ENCODE measurements at places on chromosomes 3 and 15.

- DNase-seq = no peak
Observed at GRCh38 chr3:59970376-59970775, 920.6 kb upstream of the CFAP20DC start.

GRCh38 chr15:75138016-75138999, 63.4 kb upstream of the C15orf39 start:
- no peak for DNase-seq

DNA sequence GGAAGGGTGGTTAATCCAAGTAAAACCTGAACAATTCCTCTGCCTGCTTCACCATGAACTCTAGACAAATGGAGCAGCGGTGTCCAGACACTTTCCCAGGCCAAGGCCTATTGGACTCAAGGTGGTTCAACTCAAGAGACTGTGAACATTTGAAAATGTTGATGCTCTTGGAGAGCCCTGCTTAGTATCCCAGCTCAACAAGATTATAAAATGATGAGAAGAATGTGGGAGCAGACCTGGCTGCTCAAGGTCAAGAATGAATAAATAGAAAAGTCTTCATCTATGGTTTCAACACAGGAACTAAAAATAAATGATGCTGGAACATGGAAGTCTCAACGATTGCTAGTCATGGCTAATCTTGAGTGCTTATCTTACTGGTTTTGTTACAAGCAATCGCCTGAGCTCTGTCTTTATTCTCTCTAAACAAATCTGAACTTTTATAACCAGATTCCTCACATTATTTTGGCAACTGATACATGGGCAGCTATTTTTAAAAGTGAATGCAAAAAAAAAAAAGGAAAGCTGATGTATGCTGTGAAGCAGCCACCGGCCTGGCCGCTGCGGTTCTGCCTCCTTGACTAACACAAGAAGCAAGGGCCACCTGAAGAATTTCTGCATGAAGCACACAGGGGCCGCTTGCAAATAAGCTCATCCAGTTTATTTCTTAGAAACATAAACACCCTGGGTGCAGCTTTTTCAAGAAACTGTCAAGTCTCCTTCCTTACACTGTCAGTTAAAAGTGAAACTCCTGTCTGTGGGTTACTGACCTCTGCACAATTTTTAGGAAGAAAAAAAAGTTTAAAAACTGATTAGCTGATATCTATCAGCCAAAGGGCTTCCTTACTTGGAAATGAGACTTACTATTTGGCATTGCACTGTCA, 120.1 kb upstream of the ARHGEF3 start:
- DNase-seq = no peak

- no peak for DNase-seq
Observed at GRCh38 chr15:98764291-98764690, 116.0 kb downstream of the IGF1R start.

- no peak for DNase-seq
Observed at GRCh38 chr15:61731099-61731498, 329.1 kb downstream of the VPS13C start.

DNA sequence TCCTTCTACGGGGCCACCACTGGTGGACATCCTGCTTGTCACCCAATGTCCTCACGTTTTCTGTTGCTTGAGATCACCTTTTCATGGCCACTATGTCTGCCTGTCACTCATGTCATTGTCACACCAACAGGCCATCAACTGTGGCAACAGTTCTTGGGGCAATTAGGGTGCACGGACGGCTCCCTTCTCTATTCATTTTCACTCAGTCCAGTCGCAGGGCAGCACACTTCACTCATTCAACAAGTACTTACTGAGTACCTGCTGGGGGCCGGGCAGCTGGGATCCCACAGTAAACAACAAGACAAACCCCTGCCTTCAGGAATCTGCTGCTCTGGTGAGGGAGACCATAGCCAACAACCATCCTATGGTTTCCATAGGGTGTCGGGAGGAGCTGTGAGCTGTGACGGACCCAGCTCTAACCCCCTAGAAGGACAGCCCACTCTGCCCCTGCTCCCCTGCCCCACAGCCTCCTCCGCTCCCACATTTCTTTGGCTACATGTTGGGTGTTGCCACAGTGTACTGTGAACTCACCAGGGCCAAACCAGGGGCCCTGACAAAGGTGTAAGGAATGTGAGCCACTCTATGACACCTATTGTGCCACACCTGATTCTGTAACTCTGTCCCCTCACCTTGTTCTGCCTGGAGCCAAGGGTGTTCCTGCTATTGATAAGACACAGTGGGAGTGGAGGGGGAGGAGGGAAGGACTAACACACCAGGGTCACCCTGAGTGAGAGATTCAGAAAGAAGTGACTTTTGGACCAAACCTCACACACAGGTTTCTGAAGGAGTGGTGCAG, 1.9 kb downstream of the VILL start:
- no peak for DNase-seq

DNA sequence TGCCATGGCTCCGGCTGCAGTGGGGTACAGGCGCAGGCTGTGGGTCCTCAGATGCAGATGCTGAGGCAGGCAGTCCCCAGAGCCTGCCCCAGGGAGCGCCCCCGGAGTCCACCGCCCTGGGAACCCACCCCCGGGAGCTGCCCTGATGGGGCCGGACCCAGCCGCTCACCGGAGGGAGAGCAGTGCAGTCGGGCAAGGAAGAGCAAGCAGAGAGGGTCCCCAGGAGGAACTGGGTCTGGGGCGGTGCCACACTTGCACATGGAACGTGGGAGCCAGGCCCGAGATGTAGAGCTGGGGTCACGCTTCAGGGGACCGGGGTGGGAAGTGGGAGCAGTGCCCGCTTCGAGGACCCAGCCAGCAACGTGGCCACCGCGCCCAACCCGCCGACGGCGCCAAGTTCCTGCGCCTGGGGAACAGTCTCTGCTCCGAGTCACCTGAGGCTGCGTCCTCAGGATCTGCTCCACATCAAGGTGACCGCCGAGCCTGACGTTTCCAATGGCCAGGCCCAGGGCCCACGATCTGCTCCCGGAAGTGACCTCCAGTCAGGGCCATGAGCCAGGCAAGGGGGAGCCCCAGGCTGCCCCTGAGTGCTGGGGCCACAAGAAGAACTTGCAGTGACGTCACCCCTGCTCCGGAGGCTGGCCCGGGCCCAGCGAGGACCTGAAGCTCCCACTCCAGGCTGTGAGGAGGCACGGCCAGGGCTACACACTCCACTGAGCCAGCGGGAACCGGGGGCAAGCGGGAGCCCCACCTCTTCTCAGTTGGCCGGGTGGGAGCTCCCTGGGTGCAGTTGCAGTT, 27.0 kb upstream of the TFG start:
- DNase-seq = no peak

DNA sequence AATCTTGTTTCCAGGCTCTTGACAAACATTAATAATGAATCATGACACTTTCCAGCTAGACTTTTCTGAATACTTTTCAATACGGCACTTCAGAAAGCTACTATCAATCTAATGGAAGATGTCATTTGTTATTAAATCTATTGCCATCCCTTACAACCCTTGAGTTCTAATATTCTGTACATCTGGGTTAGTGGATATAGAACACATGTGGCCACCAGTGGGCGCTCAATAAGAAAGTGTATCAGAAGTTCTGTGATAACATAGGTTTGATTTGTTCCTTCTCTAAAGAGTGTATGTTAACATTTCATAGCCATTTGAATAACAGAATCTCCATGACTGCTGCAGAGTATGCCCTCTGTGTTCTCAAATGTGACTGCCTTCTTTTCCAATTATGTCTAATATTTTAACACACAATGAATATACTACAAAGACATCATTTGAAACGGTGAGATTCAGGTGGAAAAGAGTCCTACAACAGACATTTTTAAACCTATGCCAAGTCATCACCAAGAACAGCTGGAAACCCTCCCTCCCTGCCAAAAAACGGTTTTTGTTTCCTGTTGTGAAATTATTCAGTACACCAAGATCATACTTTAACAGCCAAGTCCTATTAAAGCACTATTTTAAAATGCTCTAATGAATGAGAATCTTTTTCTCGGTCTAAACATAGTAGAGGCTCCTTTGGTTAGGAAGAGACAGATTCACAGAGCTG, 22.2 kb downstream of the ALDH1A2 start:
- DNase-seq = no peak

DNA sequence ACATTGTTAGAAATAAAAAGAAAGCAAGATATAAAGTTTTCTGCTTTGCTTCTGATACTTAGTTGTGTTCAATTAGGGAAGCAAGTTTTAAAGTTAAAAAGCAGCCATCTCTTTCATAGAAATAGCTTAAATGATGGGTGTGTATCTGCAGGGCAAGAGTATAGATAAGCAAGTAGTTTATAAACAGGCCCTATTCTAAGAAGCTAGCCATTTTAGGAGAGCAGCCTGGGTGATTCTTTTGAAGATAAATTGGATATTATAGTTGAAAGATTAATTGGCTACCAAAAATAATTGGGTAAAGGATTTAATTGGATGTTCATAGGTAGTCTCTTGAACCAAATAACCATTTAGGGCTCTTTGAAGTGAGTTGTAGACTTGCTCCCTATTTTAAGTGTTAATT, 5.6 kb downstream of the EIF3J start:
- no peak for DNase-seq

DNA sequence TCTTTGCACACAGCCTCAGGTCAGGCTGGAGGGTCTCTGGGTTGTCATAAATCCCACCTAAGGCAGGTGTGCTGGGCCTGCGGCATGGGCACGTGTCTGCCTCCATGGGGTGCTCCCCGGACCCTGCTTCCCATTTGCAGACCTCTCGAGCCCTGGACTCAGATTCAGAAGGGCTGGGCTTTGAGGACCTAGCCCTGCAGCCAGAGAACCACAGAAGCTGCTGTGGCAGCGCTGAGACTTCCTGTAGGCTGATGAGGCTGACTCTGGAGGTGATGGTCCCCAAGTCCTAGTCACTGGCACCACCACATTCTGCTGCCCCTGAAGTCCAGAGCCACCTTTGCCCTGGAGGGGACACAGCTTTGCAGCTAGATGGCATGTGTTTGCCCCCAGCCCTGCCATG, 156.4 kb downstream of the LRRC28 start:
- no peak for DNase-seq

DNA sequence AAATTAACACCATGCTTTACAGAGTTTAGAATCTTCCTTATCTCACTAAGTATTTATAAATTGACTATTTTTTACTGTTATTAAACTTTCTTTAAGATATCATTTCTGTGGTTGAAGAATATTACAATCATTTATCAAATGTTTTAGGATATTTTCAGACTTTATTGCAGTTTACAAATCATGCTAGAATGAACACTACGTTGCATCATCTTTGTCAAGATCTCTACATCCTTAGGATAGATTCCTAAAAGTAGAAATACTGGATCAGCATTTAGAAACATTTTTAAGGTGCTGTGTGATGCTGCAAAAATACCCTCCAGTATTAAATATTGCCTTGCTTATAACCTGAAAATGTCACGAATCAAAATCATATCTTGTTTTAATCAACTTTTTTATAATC, 2.5 kb upstream of the PLD1 start:
- no peak for DNase-seq

DNA sequence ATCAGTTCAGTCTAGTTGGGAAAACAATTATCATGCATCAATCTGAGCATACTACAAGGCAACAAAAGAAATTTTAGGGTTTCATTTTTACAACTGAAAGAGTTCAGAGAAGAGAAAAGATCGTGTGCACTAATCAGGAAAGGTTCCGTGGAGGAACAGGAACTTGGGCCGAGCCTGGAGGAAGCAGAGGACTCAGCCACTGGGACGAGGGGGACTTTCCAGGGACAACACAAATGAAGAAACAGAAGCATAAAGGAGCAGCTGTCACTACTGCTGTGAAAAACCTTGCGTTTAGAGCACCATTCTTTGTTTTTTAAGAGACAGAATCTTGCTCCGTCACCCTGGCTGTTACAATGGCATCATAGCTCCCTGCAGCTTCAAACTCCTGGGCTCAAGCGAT, 60.5 kb downstream of the MYO1E start:
- DNase-seq = no peak

GRCh38 chr15:45871121-45871855, 236.5 kb downstream of the SQOR start:
- no peak for DNase-seq

- no peak for DNase-seq
Observed at GRCh38 chr15:74989527-74989926, 5.8 kb upstream of the SCAMP5 start.

DNA sequence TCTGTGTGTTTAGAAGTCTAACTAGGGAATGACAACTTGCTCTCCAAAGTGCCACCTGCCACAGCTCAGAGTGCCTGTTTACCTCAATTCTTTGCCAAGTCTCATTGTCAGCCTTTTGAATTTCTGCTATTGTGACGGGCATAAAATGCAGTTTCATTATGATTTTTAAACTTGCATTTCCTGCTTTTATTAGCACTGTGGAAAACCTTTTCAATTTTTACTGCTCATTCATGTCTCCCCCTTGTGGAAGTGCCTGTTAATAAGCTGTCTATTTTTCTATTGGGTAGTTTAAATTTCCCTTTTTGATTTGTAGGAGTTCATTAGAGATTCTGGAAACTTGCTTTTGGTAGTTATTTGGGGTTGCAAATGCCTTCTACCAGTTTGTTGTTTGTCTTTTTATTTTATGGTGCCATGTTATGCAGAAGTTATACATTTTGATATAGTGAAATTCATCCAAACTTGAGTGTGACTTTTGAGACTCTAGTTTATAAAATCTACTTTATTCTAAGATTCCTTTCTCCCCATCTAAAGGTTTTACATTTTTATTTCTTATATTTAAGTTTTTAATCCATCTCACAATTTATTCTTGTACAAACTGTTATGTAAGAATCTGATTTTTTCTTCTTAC, 53.9 kb upstream of the FRMD4B start:
- DNase-seq = no peak

DNA sequence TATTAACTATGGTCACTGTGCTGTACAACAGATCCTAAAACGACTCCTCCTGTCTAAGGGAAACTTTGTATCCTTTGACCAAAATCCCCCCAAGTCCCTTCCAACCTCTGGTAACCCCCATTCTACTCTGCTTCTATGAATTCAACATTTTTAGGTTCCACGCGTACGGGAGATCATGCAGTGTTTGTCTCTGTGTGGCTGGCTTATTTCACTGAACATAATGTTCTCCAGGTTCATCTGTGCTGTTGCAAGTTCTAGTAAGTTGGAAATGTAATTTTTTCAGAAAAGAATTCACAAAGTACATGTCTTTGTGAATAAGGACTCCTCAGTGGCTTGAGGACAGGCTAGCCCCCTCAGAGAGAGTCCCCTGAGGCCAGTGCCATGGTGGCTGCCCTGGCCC, 66.1 kb downstream of the ATP10A start:
- DNase-seq = no peak

DNA sequence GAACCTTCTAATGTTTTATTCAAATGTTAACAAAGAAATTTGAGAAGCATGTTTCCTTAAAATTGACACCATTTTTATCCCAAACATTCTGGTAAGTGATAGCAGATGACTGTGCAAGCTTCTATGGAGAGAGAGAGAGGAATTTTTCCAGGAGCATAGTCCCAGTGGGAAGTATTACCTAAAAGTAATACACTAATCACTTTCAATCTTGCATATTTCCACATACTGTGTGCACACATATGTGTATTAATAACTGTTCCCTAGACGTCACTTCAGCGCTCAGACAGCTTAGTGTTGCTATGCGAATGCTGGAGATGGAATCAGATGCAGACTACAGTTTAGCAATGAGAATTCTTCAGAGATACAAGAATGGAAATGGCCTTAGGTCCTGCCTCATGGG, 424.3 kb upstream of the TPRG1 start:
- DNase-seq = no peak
